ENCODE measurements at places on chromosomes 16 and 17. TPM values are rescaled to one million over a fixed set of nuclear protein-coding genes. Genes with fewer than 3 reads are reported as not detected.
A peak's percentile ranks its signal among the peaks of the same experiment; 100 is the strongest.

- no peak for DNase-seq
- H3K27ac ChIP-seq, result peak overlapping the region; percentile 7
- no peaks in the 10 kb centered on the region for H3K36me3 ChIP-seq
- H3K4me3 ChIP-seq, result no peak overlapping the region
- peaks cover 18% of the 10 kb centered on the region for H3K4me1 ChIP-seq
Measured at GRCh38 chr16:72932677-72933335, 115.1 kb downstream of the ZFHX3 start.

The CCR7 gene
- total RNA-seq, result 238 TPM

The TRIM16 gene
- 7.8 TPM for total RNA-seq

GRCh38 chr16:46428108-46429061 lies 192.8 kb downstream of the SHCBP1 start:
- H3K4me1 ChIP-seq, result no peaks in the 10 kb centered on the region
- H3K36me3 ChIP-seq, result no peaks in the 10 kb centered on the region
- no peak overlapping the region for H3K4me3 ChIP-seq
- H3K27ac ChIP-seq, result peak overlapping the region; percentile 61
- peaks cover 17% of the 10 kb centered on the region for H3K27me3 ChIP-seq

The HSD11B2 gene
- total RNA-seq, result not detected

The VAC14 gene
- 36.9 TPM for total RNA-seq

DNA sequence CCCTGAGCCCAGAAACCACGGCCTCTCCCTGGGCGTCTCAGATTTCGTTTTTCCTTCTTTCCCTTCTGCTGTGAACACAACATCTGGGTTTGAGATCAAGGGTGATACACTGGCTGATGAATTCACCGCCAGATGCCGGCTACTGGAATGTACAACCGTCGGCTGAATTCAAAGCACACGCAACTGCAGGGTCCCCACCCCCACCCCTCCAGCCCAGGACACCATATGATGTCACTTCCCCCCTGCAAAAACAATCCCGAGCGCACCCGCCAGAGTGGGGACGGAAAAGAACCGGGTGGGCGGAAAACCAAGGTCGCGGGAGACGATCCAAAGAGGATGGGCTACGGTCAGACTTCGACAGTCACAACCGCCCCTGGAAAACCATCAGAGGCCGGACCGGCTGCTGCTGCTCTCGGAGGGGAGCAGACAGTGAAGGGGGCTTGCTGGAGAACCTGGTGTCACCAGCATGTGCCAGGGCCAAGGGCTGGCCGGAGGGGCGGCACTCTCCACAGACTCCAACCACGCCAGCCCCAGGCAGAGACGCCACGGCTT lies 23.3 kb downstream of the CEP295NL start:
- peaks cover 18% of the 10 kb centered on the region for H3K4me1 ChIP-seq
- peak overlapping the region; percentile 74 for H3K27ac ChIP-seq
- peak; percentile 45 for DNase-seq
- H3K27me3 ChIP-seq, result no peaks in the 10 kb centered on the region
- peak overlapping the region; percentile 67 for H3K4me3 ChIP-seq

Data from activated naive CD8-positive, alpha-beta T cell treated with anti-CD3 and anti-CD28 coated beads, Interleukin-2, amount 10 ng/mL, durations not matched to agents 7 days and 5 days (primary cell).